ENCODE measurements at places on chromosomes 16 and 17. TPM values are rescaled to one million over a fixed set of nuclear protein-coding genes. Genes with fewer than 3 reads are reported as not detected.
A peak's percentile ranks its signal among the peaks of the same experiment; 100 is the strongest.

DNA sequence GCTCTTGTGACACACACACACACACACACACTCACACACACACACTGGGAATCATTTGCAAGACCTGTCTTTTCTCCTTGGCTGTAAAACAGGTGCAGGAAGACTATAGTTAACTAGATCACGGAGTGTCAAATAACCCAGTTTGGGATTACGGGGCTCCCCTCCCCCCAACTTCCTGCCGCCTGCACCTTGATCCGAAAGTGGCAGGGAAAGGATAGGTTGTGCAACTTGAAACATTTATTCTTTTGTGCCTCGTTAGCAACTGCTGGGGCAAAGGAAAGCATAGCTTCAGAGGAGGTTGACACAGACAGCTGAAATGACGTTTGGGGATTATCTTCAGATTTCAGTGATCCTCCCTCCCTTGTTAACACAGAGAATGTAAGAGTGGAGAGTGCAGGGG is 149.5 kb downstream of the NTN1 start:
- no peak overlapping the region for H3K27ac ChIP-seq
- H3K4me1 ChIP-seq, result peaks cover 10% of the 10 kb centered on the region
- H3K27me3 ChIP-seq, result peaks cover 25% of the 10 kb centered on the region

GRCh38 chr17:17975436-17975835 is 2.8 kb downstream of the DRC3 start:
- no peaks in the 10 kb centered on the region for H3K27me3 ChIP-seq
- DNase-seq, result no peak
- peak overlapping the region; percentile 19 for H3K27ac ChIP-seq
- H3K4me3 ChIP-seq, result no peak overlapping the region
- no peaks in the 10 kb centered on the region for H3K36me3 ChIP-seq

DNA sequence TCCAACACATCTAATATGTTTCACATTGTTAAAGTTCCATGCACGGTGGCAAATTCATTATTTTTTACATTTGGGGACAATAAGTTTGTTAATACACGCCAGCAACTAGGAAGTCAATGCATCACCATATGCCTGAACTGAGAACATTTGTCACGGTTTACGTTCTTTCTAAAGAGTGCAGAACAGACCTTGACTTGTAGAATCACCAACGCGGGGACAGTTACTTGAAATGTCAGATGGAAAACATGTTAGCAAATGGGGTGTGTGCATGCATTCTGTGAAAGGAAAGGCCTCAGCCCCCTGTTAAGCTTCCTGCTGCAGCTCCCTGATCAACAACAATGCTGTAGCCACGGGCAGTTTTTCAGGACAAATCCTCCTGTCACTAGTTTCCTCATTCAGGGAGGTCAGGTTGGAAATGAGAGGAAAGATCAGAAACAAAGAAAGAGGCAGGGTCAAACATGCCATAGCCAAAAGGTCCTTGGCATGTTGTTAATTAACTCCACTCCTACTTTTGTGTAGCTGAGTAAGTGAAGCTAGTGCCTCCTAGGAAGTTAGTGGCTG is 18.4 kb downstream of the SMIM36 start:
- peaks cover 66% of the 10 kb centered on the region for H3K27me3 ChIP-seq
- H3K27ac ChIP-seq, result no peak overlapping the region
- H3K36me3 ChIP-seq, result no peaks in the 10 kb centered on the region
- no peak overlapping the region for H3K4me3 ChIP-seq
- no peak for DNase-seq

- peaks cover 18% of the 10 kb centered on the region for H3K27me3 ChIP-seq
- DNase-seq, result no peak
- peaks cover 30% of the 10 kb centered on the region for H3K4me1 ChIP-seq
- peaks cover 10% of the 10 kb centered on the region for H3K36me3 ChIP-seq
- H3K4me3 ChIP-seq, result no peak overlapping the region
Measured at GRCh38 chr17:48539177-48539576, 5.7 kb downstream of the HOXB2 start.

GRCh38 chr17:55160501-55160900 is 104.3 kb upstream of the HLF start:
- no peak for DNase-seq
- no peak overlapping the region for H3K27ac ChIP-seq
- H3K27me3 ChIP-seq, result no peaks in the 10 kb centered on the region
- H3K4me3 ChIP-seq, result no peak overlapping the region

DNA sequence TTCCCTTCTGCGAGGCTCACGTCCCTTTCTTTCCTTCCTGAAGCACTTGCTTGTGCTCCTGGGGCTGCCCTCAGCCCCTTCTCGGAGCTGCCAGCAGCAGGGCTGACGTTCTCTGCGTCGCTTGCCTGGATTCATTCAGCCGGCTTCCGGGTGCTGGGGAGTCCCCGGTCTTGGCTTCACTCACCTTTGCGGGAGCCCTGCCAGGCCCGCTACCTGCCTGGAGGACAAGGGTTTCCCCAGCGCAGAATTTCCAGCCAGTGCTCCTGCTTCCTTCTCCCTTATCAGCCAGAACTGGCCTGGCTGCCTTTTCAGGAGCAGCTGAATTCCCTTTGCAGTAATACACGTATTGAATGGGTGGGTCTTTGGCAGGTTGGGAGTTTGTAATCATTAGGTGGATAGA is 22.1 kb upstream of the IL17C start:
- peaks cover 32% of the 10 kb centered on the region for H3K4me1 ChIP-seq
- peak overlapping the region; percentile 97 for H3K27ac ChIP-seq
- no peaks in the 10 kb centered on the region for H3K27me3 ChIP-seq
- H3K4me3 ChIP-seq, result no peak overlapping the region

DNA sequence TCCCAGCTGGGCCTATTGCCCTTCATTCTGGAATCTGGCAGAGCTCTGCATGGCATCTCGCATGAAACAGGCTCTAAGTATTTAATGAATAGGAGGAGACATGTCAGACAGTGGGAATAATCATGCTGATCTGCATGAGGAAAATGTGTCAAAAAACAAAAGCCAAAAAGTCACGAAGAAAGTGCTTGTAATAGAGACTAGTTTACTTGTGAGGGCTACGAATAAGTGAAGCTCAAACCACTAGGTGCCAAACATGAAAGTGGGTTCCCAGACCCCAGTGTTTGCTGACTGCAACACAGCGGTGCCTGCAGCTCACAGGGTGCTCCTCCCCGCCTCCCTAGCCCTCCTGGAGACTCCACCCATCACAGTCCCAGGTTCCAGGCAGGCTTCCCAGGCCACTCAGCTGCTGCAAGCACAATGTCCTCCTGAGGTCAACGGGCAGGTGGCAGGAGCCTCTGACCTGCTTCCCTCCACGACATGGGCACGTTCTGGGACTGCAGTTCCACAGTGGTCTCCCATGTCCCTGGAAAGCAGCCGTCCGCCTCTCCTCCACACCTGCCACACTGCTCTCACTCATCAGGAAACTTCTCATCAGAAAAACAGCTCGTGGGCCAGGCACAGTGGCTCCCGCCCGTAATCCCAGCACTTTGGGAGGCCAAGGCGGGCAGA is 96.5 kb downstream of the ANKRD11 start:
- H3K27ac ChIP-seq, result peak overlapping the region; percentile 71
- H3K4me1 ChIP-seq, result peaks cover 38% of the 10 kb centered on the region
- peak overlapping the region; percentile 49 for H3K4me3 ChIP-seq

DNA sequence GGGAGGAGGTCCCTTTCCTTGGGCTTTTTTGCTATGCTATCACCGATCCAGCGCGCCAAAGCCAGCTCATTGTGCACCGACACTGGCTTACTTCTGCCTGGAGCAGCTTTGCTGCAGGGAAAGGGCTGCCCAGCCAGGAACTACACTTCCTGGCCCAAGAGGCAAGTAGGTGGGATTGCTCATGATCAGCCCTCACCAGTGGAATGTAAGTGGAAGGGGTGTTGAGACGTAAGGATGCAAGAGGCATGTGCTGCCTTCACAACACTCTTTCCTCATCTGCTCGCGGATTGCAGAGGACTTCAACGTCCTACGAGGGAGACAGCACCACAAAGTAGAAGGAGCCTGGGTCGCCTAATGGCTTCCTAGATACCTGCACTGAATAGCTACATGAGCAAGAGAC is 104.3 kb upstream of the FOXF1 start:
- no peak for DNase-seq
- no peak overlapping the region for H3K27ac ChIP-seq

- no peak for DNase-seq
- peak overlapping the region; percentile 14 for H3K27ac ChIP-seq
- peaks cover 6% of the 10 kb centered on the region for H3K4me1 ChIP-seq
- peaks cover 2% of the 10 kb centered on the region for H3K36me3 ChIP-seq
- peak overlapping the region; percentile 70 for H3K4me3 ChIP-seq
Measured at GRCh38 chr17:82064433-82065192, 991 bp downstream of the DUS1L start.

GRCh38 chr16:86669937-86670749 is 91.8 kb downstream of the FOXL1 start:
- DNase-seq, result no peak
- no peaks in the 10 kb centered on the region for H3K36me3 ChIP-seq
- no peaks in the 10 kb centered on the region for H3K27me3 ChIP-seq
- H3K27ac ChIP-seq, result no peak overlapping the region
- no peaks in the 10 kb centered on the region for H3K4me1 ChIP-seq
- H3K4me3 ChIP-seq, result no peak overlapping the region

- peaks cover 2% of the 10 kb centered on the region for H3K36me3 ChIP-seq
- H3K4me1 ChIP-seq, result no peaks in the 10 kb centered on the region
- peaks cover 9% of the 10 kb centered on the region for H3K27me3 ChIP-seq
- no peak overlapping the region for H3K4me3 ChIP-seq
Measured at GRCh38 chr17:56020369-56020768, 132.9 kb upstream of the ANKFN1 start.

DNA sequence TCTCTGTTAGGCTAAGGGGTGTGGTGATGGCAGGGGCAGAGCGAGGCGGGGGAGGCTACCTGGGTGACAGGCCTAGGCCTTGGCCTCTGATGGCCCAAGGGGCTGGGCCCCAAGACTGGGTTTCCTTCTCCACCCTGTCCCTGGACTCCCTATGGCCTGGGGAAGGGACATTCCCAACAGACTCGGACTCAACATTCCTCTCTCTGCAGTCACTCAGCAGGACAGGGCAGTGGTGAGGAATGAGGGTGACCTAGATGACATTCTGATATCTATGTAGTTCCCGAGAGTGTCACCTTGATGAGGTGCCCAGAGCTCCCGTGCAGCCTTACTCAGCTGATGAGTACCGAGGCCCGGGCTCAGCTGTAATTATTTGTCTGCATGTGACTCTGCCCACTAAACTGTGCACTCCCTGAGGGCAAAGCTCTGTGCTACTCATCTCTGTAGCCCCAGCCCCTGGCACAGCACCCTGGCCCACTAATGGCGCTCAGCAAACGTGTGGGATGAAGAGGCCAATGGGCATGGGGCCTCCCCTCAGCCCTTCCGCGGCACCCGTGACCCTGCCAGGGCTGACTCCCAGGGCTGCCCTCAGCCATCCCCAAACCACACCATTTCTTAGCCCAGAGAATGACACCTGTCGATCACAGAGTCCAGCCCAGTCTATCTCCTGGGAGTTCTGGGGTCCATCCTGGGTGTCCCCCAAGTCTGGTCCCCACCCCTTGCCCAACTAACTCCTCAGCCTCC is 2.2 kb downstream of the PLCD3 start:
- H3K27ac ChIP-seq, result no peak overlapping the region
- no peaks in the 10 kb centered on the region for H3K27me3 ChIP-seq
- H3K4me1 ChIP-seq, result peaks cover 4% of the 10 kb centered on the region
- no peaks in the 10 kb centered on the region for H3K36me3 ChIP-seq
- no peak for DNase-seq

DNA sequence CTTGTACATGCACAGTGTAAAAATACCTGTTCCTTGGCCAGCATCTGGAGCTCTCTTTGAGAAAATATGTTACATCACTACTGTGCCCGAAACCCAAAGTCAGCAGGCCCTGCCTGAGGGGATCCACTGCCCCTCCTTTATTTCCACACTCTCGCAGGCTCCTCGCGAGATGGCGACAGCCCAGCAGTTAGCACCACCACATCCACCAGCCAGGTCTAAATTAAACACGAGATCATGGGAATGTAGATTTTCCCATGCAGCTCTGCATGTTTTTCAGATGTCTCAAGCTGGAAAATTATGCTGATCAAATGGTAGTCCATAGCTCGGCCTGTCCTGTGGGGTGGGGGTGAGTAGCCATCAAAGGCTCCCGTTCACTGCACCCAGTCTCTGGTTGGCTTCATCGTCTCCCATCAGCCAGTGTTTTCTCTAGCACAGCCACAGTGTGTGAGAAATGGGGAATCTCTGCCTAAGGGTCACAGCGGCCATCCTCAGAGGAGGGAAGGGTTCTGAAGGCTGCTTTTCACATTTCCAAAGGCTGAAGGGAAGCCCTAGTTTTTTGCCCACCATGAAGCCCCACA is 34.7 kb downstream of the EPN2 start:
- no peak overlapping the region for H3K27ac ChIP-seq
- DNase-seq, result no peak
- H3K27me3 ChIP-seq, result peaks cover 9% of the 10 kb centered on the region
- peaks cover 8% of the 10 kb centered on the region for H3K4me1 ChIP-seq
- H3K36me3 ChIP-seq, result peaks cover 2% of the 10 kb centered on the region

DNA sequence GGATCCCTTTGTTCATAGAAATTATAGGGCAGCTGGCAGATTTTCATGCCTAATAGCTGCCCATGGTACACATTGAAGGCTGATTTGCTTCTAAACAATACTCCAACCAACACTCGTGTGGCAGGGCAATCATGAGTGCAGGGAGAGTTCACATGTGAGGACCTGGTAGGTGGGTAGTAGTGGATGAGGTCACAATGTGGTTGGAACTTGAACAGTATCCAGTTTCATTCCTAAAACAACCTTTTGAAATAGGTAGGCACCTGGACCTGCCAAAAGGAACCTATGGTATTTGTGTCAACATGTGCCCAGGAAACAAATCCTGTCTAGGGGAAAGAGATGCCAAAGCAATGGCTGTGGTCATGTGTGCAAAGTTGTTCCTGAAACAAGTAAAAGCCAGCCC is 32.8 kb downstream of the CCL4 start:
- H3K4me1 ChIP-seq, result peaks cover 3% of the 10 kb centered on the region
- H3K4me3 ChIP-seq, result no peak overlapping the region

GRCh38 chr17:68640242-68640989 is 39.2 kb upstream of the FAM20A start:
- H3K36me3 ChIP-seq, result no peaks in the 10 kb centered on the region
- DNase-seq, result no peak
- H3K27ac ChIP-seq, result no peak overlapping the region
- H3K4me1 ChIP-seq, result no peaks in the 10 kb centered on the region

- peak overlapping the region; percentile 39 for H3K4me3 ChIP-seq
Measured at GRCh38 chr17:81254955-81255717, 16.0 kb downstream of the NDUFAF8 start.

- no peaks in the 10 kb centered on the region for H3K36me3 ChIP-seq
- H3K27ac ChIP-seq, result no peak within 1 kb of the TSS
- H3K4me3 ChIP-seq, result no peak within 1 kb of the TSS
- no peaks in the 10 kb centered on the region for H3K4me1 ChIP-seq
- no peak for DNase-seq
Measured at GRCh38 chr16:52547004-52547833, at the start of gene TOX3. TOX3 (minus strand) TSS chr16:52547143; CDS start chr16:52546723, 420 bp downstream.

GRCh38 chr17:47252209-47252608 is 1.4 kb upstream of the ITGB3 start:
- no peak for DNase-seq
- H3K27me3 ChIP-seq, result peaks cover 51% of the 10 kb centered on the region
- peaks cover 5% of the 10 kb centered on the region for H3K36me3 ChIP-seq
- peak overlapping the region; percentile 75 for H3K27ac ChIP-seq
- H3K4me3 ChIP-seq, result peak overlapping the region; percentile 87

The IL21R gene
- total RNA-seq, result 26.4 TPM

The VAT1L gene
- total RNA-seq, result not detected

The ABCA8 gene
- not detected for total RNA-seq

The GRAP gene
- total RNA-seq, result 26.7 TPM

The KRTAP1-5 gene
- not detected for total RNA-seq

The SYT17 gene
- not detected for total RNA-seq

The HAP1 gene
- 1.3 TPM for total RNA-seq

The ALOX15B gene
- total RNA-seq, result not detected

The OGFOD3 gene
- total RNA-seq, result 16.5 TPM
